ENCODE measurements at places on chromosomes 4 and X.

DNA sequence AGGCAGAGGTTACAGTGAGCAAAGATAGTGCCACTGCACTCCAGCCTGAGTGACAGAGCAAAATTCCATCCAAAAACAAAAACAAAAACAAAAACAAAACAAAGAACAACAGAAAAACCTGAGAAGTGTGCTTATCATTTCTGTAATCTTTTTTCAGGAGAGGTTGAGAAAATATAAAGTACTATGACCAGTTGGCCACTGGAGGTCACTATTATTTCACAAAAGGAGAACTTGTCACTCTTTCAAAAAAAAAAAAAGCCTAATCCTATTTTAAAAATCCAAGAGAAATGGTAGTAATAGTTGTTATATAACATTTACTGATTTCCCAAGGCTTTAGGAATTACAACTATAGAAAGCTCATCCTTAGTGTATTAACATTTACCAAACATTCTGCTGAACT is 24.9 kb upstream of the RNF150 start:
- DNase-seq = no peak

DNA sequence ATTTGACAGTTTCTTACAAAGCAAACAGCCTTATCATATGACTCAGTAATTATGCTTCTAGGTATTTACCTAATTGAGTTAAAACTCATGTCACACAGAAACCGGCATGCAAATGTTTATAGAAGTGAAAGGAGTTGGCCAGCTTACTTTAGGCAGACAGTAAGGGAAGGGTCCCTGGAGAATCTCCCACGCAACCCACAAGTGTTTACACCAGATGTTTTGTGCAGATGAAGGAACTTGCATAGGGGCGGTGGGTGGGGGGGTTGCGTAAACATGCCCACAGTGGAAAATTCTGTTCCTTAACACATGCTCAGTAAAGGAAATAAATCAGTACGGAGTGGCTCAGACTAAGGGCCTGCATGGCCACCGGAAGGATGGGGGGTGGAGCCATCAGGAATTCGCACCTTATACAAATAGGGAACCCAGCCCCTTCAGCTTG is 330.5 kb upstream of the AADAT start:
- DNase-seq = no peak

DNA sequence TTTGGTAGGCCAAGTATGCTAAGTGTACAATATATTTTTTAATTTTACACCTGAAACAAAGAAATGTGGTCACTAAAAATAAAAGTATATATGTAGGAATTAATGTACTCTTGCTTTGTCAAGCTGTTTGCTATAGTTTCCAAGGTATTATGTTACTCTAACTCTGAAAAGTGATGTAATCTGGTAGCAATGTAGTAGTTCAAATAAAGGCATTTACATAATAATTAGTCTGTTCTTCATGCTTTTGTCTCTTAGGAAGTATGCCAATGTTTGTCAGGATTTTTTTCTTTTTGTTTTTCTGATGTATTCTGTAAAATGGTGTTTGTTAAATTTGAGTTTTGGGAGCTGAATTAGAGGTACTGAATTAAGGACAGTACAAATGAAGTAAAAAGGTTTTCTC is 89.5 kb downstream of the PLS3 start:
- DNase-seq = no peak

DNA sequence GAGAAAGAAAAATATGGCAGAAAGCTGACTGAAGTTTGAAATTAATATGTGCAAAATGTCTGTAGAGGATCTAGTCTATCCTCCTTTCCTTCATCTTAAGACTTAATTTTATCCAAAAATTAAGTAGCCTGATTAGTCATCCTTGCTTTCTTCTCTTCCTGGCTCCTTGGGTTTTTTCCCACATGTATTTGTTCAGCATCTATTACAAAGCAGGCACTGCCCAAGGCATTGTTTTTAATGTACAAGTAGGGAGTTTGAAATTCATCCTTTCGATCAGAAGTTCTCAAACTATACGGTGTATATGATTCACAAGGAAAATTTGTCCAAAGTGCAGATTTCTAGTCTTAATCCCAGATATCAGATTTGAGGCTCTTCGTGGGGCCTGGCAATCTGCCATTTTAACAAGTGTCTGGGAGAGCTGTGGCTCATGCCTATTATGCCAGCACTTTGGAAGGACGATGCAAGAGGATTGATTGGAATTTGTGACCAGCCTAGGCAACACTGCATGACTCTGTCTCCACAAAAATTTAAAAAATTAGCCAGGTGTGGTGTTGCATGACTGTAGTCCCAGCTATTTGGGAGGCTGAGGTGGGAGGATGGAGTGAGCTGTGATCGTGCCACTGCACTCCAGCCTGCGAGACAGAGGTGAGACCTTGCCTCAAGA is 19.4 kb upstream of the YTHDC1 start:
- no peak for DNase-seq

DNA sequence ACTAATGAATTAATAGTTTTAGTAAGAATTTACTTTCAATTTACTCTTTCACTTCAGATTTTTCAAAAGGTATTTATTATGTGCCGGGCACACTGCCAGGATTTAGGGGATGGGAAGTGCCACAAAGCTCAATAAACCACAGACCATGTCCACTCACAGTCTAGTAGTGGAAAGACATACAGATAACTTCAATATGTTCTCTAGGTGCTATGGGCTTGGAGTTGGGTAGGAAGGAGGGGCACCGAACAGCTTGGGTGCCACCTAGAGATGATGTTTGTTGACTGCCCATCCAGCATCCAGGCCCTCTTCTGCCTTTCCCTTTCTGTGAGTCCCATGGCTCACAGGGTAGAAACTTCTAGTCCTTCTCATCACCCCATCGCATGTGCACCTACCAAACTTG is 17.8 kb downstream of the MFAP3L start:
- no peak for DNase-seq

DNA sequence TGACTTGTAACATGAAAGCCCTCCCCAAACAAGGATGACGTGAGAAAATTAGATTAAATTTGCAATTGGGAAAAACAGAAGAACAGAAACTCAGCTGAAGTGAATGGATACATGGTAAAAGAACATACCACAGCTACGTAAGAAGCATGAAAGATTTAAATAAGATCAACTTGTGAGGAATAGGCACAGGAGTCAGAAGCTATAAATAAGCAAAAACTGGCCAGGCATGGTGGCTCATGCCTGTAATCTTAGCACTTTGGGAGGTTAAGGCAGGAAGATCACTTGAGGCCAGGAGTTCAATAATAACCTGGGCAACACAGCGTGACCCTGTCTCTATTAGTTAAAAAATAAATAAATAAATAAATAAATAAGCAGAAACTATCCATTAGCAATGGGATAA is 33.6 kb upstream of the ZCCHC13 start:
- DNase-seq = no peak

DNA sequence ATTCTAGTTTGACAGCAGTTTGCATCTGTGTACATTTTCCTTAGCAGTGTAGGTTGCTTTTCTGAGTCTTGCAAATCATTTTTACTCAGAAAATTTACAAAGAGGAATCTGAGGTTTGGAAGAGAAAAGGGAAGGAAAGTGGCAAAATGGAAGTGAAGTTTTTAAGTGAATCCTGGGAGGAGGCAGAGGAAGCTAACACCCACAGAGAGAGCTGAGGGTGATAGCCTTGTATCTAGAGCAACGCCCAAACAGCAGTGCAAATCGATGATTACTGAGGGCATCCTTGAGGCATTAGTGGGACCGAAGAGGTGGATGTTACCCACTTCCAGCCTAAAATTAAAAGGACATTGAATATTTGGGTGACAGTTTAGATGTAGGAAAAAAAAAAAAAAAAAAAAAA is 31.8 kb downstream of the KLF3 start:
- no peak for DNase-seq

Measured in activated T-cell treated with anti-CD3 and anti-CD28 coated beads, Interleukin-2, amount 50 U/mL, for 1 hour (primary cell).